ENCODE measurements at places on chromosomes 11 and 22.
A peak's percentile ranks its signal among the peaks of the same experiment; 100 is the strongest.

GRCh38 chr22:35134637-35135036, 68.7 kb downstream of the ISX start:
- DNase-seq: no peak

- no peak for DNase-seq
Measured at GRCh38 chr11:57313788-57314135, 11.0 kb downstream of the TNKS1BP1 start.

DNA sequence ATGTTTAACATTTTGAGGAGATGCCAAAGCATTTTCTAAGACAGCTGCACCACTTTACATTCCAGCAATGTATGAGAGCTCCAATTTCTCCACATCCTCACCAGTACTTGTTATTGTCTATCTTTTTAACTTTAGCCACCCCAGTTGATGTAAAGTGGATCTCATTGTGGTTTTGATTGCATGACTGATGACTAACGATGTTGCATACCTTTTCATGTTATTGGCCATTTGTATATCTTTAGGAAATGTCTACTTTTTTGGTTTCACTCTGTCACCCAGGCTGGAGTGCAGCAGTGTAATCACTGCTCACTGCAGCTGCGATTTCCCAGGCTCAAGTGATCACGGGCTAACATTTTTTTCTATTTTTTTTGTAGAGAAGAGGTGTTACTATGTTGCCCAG, 8.9 kb downstream of the TTC28 start:
- DNase-seq: no peak

GRCh38 chr11:45423036-45423435, 136.9 kb upstream of the SYT13 start:
- DNase-seq: no peak

- DNase-seq: no peak
Measured at GRCh38 chr22:47333625-47334024, 571.2 kb downstream of the TBC1D22A start.

DNA sequence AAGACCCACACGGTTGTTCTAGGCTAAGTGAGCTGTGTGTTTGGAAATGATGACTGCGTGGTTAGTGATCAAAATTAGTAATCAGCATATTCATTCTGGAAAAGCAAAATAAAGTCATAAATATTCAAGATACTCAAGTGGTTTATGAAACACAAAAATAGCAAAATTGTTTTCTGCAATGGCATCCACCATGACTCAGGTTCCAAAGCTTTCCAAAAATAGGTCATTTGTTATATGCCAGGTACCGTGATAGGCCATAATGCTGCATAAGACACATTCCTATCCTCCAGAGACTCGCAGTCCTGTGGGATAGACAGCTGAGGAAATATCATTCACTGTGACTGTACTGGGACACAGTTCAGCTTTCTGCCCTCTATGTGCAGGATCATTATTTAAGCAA, 2.4 kb upstream of the ATL3 start:
- no peak for DNase-seq

- no peak for DNase-seq
Measured at GRCh38 chr11:72753341-72754148, 1.3 kb upstream of the ARAP1 start.

DNA sequence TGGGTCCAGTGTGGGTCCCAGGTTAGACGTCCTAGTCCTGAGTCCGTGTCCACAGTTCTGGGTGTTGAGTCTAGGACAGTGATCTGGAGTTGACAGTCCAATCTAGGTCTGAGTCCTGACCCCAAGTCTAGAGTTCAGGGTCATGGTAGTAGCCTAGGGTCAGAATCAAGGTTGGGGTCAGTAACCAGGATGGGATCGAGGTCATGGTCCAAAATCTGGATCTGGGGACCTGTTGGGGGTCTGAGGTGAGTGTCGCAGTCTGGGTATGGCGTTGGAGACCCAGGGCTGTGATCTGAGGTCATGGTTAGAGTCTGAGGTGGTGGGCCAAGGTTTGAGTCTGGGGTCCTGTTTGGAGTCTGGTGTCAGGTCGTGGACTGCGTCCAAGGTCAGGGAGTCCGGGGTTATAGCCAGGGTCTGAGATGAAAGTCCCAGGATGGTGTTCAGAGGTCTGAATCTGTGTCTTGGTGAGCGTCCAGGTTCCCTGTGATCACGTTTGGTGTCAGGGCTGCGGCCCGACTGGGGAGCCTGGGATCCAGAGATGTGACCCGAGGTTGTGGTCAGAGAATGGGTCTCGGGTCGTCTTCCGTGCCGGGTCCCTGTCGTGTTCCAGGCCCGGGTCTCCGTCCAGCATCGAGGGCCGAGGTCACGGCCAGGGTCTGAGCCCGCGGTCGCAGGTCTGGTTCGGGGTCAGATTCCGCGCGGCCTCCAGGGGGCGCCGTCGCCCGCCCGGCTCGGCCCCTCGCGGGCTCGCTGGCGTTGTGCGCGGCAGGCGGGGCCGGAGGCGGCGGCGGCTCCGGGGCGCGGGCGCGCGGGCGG, 432 bp upstream of the GRK2 start:
- peak; percentile 68 for DNase-seq

GRCh38 chr11:78187366-78188285, 800 bp downstream of the KCTD21 start:
- peak; percentile 68 for DNase-seq

DNA sequence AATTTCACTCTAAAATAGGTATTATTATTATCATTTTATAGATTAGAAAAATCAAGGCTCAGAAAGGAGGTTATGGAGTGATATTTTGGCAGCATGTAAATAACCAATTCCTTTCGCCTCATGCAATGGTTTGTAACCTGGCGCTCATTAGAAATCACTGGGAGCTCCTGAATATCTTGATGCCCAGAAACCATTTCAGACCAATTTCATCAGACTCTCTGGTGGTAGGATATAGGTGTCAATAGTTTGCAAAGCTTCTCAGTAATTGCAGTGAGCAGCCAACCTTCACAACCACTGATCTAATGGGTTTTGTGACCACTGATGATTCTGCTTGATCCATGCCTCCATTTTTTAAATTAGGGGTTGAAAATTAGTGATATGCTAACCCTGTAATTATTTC, 57.8 kb upstream of the ZC3H12C start:
- no peak for DNase-seq
